Smooth muscle cell of the umbilical artery (primary cell): ENCODE measurements at places on chromosomes 3 and 15. TPM values are rescaled to one million over a fixed set of nuclear protein-coding genes. Genes with fewer than 3 reads are reported as not detected.

Gene WDR93
- under 0.01 TPM in 1 of 2 replicates, not detected in the other for total RNA-seq

Gene RHCG
- not detected in 2 replicates for total RNA-seq

Gene COX5A
- 28.2 and 43.4 TPM in 2 replicates for total RNA-seq

Gene IL17RB
- not detected in 2 replicates for total RNA-seq

Gene ERC2
- under 0.01 and 0.42 TPM in 2 replicates for total RNA-seq
